ENCODE measurements at places on chromosomes 1 and 21.

- DNase-seq: no peak
Observed at GRCh38 chr1:172145656-172146055, 274.8 kb upstream of the C1orf105 start.

DNA sequence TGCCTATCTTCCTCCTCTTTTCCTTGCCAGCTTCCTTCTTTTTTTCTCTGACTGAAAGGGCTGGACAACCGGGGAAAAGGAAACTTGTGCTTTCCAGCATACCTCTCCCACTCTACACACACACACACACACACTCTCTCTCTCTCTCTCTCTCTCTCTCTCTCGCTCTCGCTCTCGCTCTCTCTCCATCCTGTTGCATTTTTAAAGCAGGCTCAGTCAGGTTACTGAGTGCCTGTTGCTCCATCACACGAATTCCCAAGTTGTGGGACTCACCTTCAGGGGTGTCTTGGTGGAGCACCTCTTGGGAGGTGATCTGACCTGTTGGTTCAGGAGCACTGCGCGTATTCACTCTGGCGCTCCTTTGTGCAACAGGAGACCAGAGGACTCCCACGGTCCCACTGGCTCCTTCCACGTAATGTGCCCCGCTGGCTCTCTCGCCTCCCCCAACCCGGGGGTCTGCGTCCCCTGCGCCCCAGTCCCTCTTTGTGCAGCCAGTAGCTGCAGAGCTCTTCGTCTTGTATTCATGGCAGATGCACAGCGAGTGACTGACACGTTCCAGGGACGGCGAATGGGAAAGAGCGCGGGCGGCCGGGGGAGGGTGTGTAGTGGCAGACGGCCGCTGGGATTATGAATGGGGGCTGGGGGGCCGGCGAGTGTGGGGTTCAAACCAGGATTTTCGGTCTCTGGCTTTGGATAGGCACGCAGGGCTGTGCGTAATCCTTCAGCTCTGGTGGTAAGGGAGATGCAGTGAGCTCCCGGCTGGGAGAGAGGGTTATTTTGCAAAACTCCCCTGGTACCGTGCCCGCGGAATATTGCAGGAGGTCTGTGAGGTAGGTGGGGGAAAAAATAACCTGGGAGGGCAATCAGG lies 660 bp upstream of the PDE4B start:
- peak; percentile 29 for DNase-seq

DNA sequence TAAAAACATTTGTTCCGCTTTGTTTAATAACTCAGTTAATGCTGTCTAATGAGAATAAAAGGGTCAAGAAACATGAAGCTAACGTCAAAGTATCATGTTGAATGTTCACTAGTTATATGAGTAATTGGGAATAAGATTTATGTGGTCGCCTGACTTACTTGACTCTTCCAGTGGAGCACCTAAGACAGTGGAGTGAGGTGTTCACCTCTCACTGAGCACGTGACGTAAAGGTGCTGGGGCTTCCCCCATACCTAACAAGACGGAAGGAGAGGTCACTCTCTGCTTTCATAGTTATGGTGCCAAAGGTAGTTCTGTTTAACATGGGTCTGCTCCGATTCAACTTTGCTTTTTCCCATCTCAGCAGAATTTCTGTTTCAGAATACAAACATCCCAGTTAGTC lies 686 bp downstream of the KMO start:
- no peak for DNase-seq

DNA sequence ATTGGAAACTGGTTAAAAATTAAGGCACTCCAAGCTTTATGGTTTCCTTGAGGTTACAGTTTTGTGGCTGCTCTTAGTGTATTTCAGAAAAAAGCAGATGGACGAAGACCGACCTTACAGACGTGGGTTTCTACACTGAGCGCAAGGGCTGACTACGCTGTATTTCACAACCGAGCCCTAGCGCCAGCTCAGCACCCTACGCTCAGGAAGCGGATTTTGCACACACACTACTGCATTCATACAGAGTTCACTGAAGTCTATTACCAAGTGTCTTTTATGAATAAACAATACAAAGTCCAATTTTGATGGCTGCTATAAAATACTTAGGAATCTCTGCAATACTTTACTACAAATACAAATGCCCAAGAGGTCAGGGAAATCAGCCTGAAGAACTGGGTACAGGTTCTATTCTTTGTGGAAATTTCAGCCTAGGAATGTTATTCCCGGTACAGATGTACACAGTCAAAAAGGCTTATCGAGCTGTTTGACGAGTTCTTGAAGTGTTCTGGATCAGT lies 23.8 kb downstream of the PTTG1IP start:
- no peak for DNase-seq

- DNase-seq: peak; percentile 54
Observed at GRCh38 chr1:155455588-155456195, 106.9 kb downstream of the ASH1L start.

DNA sequence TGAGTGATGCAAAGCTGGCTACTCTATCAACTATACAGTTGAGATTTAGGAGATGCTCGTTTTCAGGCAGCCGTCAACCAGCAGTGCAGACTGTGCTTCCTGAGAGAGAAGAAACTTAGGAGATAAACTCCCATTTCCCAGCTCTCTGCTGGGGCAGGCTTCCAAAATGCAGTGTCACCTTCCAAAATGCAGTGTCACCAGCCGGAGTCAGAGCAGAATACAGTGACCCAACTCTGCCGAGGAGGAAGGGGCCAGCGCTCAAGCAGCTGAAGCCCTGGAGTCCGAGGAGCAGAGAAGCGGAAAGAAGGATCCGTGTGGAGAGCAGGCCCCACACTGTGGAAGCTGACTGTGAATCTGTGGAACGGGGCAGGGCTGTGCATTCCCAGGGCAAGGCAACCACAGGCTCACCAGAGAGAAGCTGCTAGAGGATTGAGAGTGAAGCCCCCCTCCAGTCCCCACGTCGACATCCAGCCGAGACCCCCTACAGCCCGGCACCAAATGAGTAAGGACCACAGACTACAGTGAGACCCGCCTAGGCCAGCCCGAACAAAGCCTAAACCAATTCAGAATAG lies 703 bp upstream of the KRTAP12-1 start:
- DNase-seq: no peak

GRCh38 chr1:243962541-243962940 lies 88.5 kb upstream of the ZBTB18 start:
- no peak for DNase-seq

GRCh38 chr21:17492415-17493168 lies 20.3 kb upstream of the CXADR start:
- DNase-seq: no peak

- DNase-seq: peak; percentile 43
Observed at GRCh38 chr1:199273837-199274379, 635.1 kb downstream of the PTPRC start.

- DNase-seq: peak; percentile 44
Observed at GRCh38 chr1:156705321-156705917, at the start of gene CRABP2. Gene CRABP2, minus strand, starts transcription at chr1:156705583. Its CDS starts 137 bp downstream, at chr1:156705446.

DNA sequence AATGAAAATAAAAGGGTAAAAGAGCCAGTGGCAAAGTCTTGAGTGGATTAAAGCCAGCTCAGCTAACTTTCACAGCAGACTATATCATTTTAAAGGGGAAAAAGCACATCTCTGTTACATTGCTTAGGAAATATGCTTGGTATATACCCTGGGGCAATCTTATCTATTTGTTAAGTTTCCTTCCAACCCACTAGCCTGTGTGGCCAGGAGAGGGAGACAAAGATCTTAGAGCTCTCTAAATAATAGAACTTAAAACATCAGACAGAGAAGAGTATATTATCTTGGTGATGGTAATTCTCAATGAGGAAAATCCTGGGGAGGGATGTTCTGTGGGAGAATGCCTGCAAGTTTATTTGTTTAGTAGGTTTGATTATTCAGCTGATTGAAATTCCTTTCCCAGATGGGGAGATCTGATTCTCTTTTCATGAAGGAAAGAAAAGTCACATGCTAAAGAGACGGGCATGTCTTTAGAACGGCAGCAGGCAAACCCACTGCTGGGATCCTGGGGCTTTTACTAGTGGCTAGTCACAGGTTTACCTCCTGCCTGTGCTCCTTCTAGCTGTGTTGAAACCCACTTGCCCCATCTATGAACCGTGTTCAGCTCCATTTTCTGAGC lies 3.6 kb downstream of the KCNE2 start:
- peak; percentile 80 for DNase-seq

GRCh38 chr1:199308349-199308846 lies 669.6 kb downstream of the PTPRC start:
- no peak for DNase-seq

- peak; percentile 44 for DNase-seq
Observed at GRCh38 chr1:241356519-241357365, at the start of gene RGS7. Gene RGS7, minus strand, starts transcription at chr1:241357205.
